ENCODE measurements at places on chromosomes 2 and 18.

DNA sequence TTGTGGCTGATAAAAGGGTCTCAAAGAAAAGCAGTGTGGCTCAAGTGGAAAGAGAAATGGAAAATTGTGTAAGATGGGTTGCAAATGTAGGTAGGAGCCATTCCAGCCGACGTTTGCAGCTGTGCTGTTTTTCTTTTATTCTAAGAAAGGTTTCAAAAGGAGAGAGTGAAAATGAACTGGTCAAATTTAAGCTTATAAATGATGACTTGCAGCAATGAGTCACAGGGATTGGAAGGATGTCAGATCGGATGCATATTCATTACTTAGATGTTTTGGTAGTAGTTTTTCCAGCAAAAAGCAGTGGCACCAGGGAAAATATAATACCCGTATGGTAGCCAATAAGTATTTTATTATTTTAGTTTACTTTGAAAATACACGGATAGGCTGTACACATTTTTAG lies 79.1 kb downstream of the LRRTM4 start:
- no peak for DNase-seq

- DNase-seq = no peak
Observed at GRCh38 chr2:217477583-217477982, 525.2 kb downstream of the TNS1 start.

GRCh38 chr2:9699139-9700108 lies 68.6 kb upstream of the YWHAQ start:
- DNase-seq = no peak

DNA sequence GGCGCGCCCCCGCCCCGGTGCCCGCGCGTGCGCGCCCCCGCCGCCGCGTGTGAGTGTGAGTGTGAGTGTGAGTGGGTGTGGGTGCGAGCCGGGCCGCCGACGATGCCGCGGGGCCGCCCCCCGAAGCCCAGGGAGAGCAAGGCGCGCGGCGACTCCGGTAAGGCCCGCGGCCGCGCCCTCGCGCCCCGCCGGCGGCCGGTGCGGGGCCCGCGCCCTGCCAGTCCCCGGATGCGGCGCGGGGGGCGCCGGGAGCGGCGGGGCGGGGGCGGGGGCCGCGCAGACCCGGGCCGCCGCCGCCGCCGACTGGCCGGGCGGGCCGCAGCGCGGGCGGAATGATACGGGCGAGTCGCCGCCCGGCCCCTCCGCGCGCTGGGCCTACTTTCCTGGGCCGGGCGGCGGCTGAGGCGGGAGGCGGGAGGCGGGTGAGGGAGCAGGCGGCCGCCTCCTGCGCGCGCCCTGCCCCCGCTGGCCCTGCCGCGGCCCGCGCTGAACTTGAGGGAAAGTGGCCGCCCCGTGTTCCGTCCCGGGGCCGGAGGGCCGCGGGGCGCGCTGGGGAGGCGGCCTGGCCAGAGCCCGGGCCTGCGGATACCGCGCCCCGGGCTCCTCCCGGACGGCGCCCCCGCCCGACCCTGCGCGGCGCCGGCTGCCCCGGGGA lies at the start of gene ZNF236:
ZNF236 (plus strand) TSS at position 52 of the 655 bp plus-strand sequence; CDS start at position 103, 51 bp downstream.
- DNase-seq = peak; percentile 54

DNA sequence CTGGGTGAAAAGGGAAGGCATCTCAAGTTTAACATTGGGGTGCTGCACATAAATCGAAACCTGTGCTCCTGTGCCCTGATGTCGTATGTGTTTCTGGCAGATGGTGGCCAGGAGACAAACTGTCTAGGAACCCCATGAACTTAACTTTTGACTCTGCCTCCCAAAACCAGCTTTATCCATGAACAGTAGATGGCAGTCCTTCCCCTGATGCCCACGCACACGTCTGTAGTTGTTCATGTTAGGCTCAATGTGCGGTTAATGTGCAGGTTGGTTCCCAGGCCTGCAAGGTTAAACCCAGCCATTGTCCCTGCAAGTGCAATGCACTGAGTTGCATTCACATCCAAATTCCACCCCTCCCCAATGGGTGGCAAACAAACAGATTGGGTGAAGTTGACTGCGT lies 44.1 kb upstream of the SIX3 start:
- DNase-seq = no peak

GRCh38 chr2:159124931-159125467 lies 156.6 kb downstream of the TANC1 start:
- DNase-seq = no peak

DNA sequence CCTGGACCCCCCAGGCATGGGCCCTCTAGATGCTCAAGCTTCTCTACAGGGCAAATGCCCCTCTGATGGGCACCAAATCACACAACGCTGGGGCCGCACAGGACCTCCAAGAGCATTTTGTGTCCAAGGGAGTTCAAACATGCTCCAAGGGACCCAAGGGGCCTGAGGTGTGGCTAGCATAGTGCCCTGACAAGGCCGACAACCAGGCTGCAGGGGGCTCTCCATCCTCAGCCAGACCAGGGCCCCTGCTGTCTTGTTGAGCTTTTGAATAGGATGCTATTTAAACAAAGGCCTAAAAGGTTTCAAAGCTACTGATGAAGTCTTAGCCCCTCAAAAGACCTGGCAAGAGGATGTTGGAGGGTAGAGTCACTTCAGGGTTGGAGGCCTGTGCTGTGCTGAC lies 33.1 kb downstream of the EN1 start:
- DNase-seq = no peak
